ENCODE measurements at places on chromosomes 1 and 21.

GRCh38 chr1:67610450-67610849, 74.6 kb upstream of the GADD45A start:
- DNase-seq, result no peak
- no peaks in the 10 kb centered on the region for H3K36me3 ChIP-seq
- H3K4me3 ChIP-seq, result no peak overlapping the region

GRCh38 chr1:30318864-30319718, 404.3 kb downstream of the MATN1 start:
- H3K4me1 ChIP-seq, result no peaks in the 10 kb centered on the region
- no peaks in the 10 kb centered on the region for H3K36me3 ChIP-seq
- no peak for DNase-seq
- no peak overlapping the region for H3K4me3 ChIP-seq
- no peak overlapping the region for H3K27ac ChIP-seq
- no peaks in the 10 kb centered on the region for H3K27me3 ChIP-seq

DNA sequence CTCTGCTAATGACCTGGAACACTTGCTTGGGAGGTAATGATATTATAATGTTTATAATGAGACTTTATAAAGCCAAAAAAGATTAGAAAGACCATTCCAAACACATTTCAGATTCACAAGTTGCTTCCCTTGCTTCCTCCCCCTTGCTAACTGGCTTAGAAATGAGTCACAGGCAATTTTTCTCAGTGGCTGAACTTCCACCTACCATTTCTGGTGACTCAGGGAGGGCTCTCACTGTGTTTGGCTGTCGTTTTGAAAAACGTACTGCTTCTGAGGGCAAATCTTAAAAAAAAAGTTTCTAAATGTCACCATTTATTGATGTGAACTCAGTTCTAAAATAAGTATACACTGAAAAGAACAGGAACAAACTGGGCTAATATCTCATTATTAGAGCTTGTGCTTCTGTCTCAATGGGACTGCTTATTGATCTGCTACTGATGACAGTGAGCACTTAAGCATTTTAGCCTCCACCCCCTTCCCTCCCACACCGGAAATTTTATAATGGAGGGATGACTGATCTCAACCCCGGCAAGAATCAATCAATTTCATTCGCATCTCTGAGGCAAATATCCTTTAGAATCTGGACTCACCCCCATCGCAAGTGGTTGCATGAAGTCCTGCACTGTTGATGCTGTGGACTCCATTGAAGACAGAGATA, 278.3 kb downstream of the KCTD3 start:
- peak; percentile 92 for DNase-seq
- H3K4me1 ChIP-seq, result peaks cover 6% of the 10 kb centered on the region
- no peaks in the 10 kb centered on the region for H3K27me3 ChIP-seq

GRCh38 chr1:62336995-62337705, 17.9 kb upstream of the KANK4 start:
- H3K4me1 ChIP-seq, result no peaks in the 10 kb centered on the region
- no peaks in the 10 kb centered on the region for H3K27me3 ChIP-seq
- H3K27ac ChIP-seq, result no peak overlapping the region
- H3K4me3 ChIP-seq, result no peak overlapping the region

GRCh38 chr1:26799479-26800142, 11.9 kb downstream of the PIGV start:
- no peaks in the 10 kb centered on the region for H3K27me3 ChIP-seq
- DNase-seq, result peak; percentile 81
- H3K27ac ChIP-seq, result peak overlapping the region; percentile 53
- H3K4me1 ChIP-seq, result peaks cover 12% of the 10 kb centered on the region
- peaks cover 4% of the 10 kb centered on the region for H3K36me3 ChIP-seq
- no peak overlapping the region for H3K4me3 ChIP-seq

DNA sequence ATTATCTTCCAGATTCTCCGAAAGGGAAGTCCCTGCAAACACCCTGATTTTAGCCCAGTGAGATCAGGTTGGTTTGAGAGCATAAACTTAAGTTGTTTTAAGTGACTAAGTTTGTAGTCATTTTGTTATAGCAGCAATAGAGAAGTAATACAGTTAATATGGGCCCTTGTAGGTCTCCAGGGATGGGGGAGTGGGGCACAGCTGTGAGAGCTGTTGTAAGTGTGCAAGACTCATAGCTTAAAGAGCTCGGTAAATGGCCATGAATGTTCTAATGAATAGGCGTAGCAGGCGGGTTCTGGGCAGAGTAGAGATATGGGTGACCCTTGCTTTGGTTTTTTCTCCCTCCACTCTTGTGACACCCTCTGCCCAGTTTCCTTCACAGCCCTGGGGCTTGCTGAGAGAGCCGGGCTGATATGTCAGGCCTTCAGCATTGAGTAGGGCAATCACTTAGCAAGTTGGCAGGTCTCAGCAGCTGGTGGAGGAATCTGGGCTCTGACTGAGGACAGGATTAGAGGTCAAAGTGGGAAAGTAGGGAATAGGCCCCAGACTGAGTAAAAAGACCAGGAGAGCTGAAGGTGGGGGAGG, 16.0 kb upstream of the ID3 start:
- no peaks in the 10 kb centered on the region for H3K36me3 ChIP-seq
- H3K4me3 ChIP-seq, result no peak overlapping the region
- peaks cover 20% of the 10 kb centered on the region for H3K4me1 ChIP-seq
- H3K27me3 ChIP-seq, result no peaks in the 10 kb centered on the region

DNA sequence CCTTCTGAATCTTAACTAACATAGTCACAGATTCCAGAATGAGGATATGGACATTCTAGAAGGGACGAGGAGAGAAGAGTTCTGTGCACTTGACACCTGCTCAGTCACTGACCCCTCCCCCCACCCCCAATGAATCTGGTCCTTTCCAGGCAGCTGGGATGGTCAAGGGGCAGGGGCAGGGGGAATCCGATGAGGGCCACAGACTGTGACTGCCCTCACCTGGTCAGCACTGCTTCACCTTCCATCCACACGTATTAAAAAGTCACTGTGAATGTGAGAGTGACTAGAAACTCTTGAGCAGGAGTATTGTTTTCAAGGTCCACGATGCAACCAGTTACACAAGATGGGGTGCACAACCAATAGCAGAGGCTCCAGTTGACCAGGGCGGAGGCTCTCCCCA, 9.5 kb upstream of the PRAMEF12 start:
- no peaks in the 10 kb centered on the region for H3K36me3 ChIP-seq
- H3K27me3 ChIP-seq, result no peaks in the 10 kb centered on the region
- no peak overlapping the region for H3K4me3 ChIP-seq
- DNase-seq, result no peak
- H3K27ac ChIP-seq, result no peak overlapping the region

All from IMR-90 (cell line).